ENCODE measurements at places on chromosomes 6 and 20.

DNA sequence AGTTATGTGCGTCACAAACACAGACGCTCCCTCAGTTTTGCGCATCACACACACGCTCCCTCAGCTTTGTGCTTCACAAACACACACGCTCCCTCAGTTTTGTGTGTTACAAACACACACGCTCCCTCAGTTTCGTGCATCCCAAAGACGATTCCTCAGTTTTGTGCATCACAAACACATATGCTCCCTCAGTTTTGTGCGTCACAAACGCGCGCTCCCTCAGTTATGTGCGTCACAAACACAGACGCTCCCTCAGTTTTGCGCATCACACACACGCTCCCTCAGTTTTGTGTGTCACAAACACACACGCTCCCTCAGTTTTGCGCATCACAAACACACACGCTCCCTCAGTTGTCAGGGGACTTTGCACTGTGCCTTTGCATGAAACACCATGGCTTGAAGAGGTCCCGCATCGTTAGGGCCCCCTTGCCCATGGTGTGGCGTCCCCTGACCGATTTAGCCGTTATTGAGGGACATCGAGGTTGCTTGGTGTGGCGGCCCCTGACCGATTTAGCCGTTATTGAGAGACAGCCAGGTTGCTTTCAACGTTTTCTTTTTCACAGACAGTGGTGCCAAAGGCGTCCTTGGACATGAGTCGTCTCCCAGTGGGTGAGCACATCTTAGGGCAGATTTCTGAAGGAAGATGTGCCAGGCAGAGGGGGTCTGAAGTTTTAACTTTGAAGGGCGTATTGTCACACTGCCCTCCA, 28.1 kb upstream of the MYT1 start:
- DNase-seq: no peak

DNA sequence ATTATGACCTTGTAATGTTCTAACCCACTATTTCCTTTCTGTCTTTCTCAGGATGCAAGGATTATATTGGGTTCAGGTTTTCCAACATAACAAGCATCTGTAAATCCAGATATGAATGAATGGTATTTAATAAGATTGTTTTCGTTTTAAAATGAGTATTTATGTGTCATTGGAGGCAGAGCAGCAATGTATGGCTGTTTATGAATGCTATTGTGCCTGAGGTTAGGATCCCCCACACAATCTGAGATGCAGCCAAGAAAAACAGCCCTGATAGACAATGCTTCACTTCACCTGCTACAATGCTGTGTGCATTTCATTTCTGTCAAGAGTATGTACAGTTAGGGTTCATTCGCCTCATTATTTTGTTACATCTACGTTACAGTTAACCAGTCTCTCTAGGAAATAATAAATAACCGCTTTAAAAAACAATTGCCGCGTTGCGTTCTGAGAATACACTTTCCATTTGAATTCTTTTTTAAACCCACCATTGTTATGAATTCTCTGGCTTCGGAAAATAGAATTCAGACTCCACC, 19.6 kb downstream of the TFAP2A start:
- no peak for DNase-seq

GRCh38 chr6:25463441-25463840, 184.3 kb downstream of the CARMIL1 start:
- no peak for DNase-seq

DNA sequence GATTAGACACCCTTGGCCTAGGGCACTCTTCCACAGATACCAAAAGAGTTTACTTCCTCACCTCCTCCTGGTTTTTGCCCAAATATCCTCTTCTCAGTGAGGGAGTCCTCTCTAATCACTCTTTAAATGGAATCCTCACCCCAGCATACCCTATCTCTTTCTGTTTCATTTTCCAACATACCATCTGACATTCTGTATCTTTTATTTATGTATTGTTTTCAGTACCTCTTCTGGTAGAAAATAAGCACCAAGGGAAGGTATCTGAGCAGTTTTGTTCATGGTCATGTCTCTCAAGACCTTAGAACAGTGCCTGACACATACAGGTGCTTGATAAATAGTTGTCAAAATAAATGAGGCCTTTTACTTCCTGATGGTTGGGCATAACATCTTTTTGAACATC, 55.1 kb downstream of the KIAA0408 start:
- no peak for DNase-seq

DNA sequence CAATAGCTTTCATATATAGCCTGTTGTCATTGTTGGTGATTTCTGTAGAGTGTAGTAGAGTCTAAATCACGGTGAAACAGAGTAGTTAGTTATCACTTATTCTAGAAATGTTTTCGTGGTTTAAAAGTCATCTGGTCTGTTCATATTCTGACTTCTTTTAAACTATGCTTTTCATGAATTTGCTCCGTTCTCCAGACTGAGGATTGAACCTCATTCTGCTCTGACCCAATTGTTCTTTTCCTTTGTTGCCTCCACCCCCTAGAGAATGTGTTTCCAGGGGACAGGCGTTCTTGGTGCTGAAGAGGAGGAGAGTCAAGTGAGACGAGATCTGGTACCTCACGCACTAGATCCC, 748 bp upstream of the ZNF292 start:
- no peak for DNase-seq

Data from HFF-Myc (cell line).